ENCODE measurements at places on chromosomes 12 and 14.

DNA sequence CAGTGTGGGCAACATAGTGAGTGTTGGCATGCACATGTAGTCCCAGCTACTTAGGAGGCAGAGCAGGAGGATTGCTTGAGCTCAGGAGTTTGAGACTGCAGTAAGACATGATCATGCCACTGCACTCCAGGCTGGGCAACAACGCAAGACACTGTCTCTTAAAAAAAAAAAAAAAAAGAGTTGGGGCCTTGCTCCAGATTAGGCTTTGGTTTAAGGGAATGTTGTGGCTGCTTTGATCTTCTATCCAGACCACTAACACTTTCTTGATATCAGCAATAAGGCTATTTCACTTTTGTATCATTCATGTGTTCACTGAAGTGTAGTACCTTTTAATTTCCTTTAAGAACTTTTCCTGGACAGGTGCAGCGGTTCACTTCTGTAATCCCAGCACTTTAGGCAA, 2.8 kb upstream of the FITM1 start:
- DNase-seq: no peak

- no peak for DNase-seq
Observed at GRCh38 chr14:61838661-61839245, 76.5 kb downstream of the SNAPC1 start.

GRCh38 chr14:105281371-105282097, 19.3 kb downstream of the BRF1 start:
- no peak for DNase-seq

- no peak for DNase-seq
Observed at GRCh38 chr12:80539029-80539428, 95.0 kb downstream of the PTPRQ start.

GRCh38 chr12:93856611-93857010, 179.4 kb downstream of the CRADD start:
- no peak for DNase-seq
